ENCODE measurements at places on chromosomes 1 and 21. TPM values are rescaled to one million over a fixed set of nuclear protein-coding genes. Genes with fewer than 3 reads are reported as not detected.

Gene VASH2
- 0.63 TPM for total RNA-seq

Gene ATAD3C
- 0.36 TPM for total RNA-seq

Gene SLC22A15
- total RNA-seq = 2.6 TPM

Gene FNDC10
- total RNA-seq = 2.6 TPM

Gene RXFP4
- not detected for total RNA-seq

Gene ARMH1
- total RNA-seq = not detected

All from epithelial cell of proximal tubule (primary cell).